AG08396 (cell line): ENCODE measurements at places on chromosomes 6 and 20.

GRCh38 chr6:33205191-33206026 lies 954 bp downstream of the HSD17B8 start:
- no peak for DNase-seq

GRCh38 chr20:16612706-16613105 lies 39.5 kb upstream of the KIF16B start:
- no peak for DNase-seq

DNA sequence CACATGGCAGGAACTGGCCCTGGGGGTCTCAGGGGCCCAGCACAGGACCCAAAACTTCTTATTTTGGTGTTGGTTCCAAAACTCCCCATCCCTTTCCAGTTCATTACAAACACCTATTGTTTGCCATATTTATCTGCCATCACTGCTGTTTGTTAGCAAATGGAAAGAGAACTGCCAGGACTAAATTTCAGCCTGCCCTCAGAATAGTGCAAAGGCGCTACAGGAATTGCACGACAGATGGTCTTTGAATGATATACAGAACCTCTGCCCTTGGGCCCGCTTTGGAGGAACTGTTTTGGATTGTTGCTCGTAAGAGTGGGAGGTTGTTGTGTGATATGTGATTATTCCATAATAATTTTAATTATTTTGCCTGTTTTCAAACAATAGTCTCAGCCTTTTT lies 199.0 kb upstream of the FBXL4 start:
- no peak for DNase-seq

GRCh38 chr6:79684876-79685275 lies 53.7 kb downstream of the SH3BGRL2 start:
- no peak for DNase-seq

GRCh38 chr20:31859266-31859997 lies 10.9 kb downstream of the DUSP15 start:
- DNase-seq, result no peak

DNA sequence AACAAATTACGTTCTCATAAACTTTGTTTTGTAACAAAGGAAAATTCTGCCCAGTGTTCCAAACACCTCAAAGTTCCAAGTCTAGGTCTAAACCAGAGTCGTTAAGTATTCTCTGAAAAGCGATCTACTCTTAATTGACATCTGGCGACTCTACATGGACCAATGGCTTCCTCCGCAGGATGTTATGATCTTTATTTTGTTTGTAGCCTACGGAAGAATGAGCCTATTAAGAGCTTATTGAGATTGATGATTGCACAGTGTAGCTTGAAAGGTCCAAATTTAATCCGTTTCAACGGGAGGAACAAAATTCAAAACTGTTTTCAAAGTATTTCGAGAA lies 61.1 kb downstream of the FAM217A start:
- no peak for DNase-seq

GRCh38 chr6:3748208-3749066 lies 3.1 kb downstream of the PXDC1 start:
- DNase-seq, result peak; percentile 88

DNA sequence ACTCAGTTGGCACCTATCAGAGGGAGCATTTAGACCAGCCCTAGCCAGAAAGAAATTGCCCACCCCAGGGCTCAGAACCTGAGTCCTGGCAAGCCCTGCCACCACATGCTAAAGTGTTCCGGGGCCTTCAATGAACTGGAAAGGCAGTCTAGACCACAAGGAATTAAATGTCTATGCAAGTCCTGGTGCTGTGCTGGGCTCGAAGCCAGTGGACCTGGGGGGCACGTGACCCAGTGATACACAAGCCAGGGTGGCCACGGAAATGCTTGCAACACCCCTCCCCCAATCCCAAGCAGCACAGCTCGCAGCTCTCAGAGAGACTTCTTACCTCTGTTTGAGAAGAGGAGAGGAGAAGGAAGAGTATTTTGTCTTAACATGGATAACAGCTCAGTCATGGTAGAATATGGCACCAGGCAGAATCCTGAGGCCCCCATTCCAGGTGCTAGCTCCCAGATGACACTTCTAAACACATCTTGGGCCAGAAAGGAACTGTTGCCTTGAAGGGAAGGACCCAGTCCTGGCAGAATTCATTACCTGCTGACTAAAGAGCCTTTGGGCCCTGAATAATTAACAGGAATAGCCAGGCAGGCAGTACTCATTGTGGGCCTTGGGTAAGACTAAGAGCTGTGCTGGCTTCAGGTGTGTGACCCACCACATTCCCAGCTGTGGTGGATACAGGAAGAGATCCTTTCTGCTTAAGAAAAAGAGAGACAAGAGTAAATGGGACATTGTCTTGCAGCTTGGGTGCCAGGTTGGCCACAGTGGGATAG lies 111.3 kb downstream of the BTBD9 start:
- no peak for DNase-seq

DNA sequence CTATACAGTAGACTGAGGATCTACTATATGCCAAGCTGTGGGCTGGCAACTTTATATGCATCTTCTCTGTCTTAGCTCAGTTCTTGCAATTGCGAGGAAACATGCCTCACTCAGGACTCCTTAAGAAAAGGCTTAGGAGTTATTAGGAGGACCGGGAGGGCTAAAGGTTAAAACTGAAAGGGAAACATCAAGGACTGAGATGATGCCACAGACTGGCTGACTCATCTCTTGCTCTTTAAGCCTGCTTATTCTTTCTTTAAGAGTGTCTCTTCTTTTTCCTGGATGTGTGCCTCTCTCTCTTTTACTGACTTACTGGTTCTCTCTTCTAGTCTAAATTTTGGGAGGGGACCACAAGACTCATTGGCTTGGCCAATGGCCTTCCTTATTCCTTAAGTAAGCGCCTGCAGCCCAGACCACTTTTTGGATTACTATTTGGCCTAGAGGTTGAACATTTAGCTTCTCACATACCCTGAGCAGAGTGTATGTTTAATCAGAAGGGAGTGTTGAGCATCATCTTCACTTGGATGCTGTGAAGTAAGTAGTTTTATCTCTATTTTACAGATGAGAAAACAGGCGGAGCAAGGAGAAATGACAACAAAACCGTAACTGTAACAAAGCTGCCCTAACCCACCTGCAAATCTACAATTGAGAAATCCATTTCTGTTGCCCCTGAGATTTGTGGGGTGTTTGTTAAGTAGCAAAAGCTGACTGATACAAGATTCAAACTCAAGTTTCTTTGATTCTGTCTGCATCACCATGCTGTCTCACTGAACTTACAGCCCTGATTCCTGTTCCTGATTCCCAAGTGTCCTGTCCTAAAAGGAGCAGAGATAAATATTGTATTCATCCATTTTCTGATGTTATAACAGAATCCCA lies 7.2 kb upstream of the SDC4 start:
- peak; percentile 62 for DNase-seq

GRCh38 chr6:6521961-6522482 lies 66.5 kb upstream of the LY86 start:
- DNase-seq, result no peak

DNA sequence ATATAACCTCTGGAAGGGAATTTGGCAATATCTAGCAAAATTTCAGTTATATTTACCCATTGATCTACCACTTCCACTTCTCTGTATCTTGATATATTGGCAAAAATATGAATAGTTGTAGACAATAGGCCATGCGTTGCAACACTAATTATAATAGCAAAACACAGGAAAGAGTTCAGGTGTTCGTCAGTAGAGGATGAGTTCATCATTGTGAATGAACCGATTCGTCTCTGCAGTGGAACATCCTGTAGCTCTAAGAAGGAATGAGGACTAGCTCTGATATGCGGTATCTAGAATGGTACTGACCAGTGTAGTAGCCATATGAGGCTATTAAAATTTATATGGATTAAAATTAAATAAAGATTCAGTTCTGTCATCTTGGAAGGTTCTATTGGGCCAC lies 8.3 kb downstream of the FAM83D start:
- no peak for DNase-seq

DNA sequence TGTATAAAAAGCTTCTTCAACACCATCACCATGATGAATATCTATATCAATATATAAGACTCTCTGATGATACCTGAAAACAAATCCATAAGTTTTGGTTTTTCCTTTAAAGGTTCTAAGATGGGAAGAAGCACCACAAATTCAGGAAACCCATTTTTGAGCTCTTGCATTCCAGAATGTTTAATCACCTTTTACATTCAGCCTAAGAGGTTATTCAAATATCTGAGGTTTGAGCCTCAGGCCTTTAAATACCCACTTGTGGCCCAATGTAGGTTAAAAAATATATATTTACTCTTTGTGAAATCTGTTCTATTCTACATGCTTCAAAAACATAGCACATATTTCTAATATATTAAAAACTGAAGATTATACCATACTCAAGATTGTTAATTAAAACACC lies 17.6 kb downstream of the HDAC2 start:
- DNase-seq, result no peak

GRCh38 chr6:33391922-33392594 lies 435 bp downstream of the KIFC1 start:
- no peak for DNase-seq

GRCh38 chr20:6595704-6596103 lies 171.8 kb upstream of the BMP2 start:
- peak; percentile 35 for DNase-seq

GRCh38 chr6:11810854-11811643 lies 32.4 kb upstream of the ADTRP start:
- DNase-seq, result no peak

- DNase-seq, result no peak
Measured at GRCh38 chr6:34529665-34530327, 26.3 kb downstream of the SPDEF start.

- peak; percentile 40 for DNase-seq
Measured at GRCh38 chr20:34300256-34300806, 2.8 kb downstream of the AHCY start.
